ENCODE measurements at places on chromosomes 7 and 10.

- DNase-seq = no peak
These were observed 75.6 kb downstream of the FOXL3 start for GRCh38 chr7:365593-365992.

DNA sequence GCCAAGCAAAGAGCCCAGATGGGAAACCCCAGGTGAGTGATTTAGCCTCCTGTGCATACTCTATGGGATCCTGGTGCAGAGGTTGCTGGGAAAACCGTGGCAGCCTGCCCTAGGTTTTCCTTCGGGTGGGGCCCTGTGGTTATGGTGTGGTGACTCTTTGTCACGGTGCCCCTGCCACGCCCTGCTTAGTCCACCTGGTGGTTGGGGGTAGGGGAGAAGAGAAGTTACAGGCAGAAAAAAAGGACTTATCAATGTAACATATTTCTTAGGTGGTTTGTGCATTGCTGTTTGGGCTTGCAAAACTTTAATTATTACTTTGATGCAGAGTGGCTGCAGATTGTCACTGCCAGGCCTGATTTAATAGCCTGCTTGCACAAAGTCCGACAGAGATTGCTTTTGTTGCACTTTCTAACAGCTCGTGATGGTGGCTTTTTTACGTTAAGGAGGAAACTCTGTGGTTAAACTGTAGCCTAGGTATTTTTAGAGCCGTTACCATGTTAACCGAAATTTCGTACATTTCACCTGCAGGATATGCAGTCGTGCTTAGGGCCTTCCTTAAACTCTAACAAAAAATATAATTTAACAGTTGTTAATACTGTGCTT is 197.4 kb downstream of the RNLS start:
- peak; percentile 13 for DNase-seq

- no peak for DNase-seq
These were observed 361.5 kb downstream of the RPS24 start for GRCh38 chr10:78395162-78395561.

DNA sequence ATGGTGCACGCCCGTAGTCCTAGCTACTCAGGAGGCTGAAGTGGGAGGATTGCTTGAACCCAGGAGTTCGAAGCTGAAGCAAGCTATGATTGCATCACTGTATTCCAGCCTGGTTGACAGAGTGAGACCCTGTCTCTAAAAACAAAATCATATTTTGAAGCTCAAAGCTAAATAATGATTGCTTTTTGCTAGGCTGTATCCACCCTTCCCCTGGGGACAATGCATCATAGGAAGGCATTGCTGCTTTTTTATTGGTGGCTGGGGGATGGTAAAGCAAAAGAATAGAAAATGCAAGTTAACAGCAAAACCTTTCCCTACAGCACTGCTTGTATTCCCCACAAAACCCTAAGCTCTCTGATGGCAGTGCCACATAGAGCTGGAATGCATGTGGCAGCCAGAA is 107.5 kb upstream of the WAC start:
- no peak for DNase-seq

DNA sequence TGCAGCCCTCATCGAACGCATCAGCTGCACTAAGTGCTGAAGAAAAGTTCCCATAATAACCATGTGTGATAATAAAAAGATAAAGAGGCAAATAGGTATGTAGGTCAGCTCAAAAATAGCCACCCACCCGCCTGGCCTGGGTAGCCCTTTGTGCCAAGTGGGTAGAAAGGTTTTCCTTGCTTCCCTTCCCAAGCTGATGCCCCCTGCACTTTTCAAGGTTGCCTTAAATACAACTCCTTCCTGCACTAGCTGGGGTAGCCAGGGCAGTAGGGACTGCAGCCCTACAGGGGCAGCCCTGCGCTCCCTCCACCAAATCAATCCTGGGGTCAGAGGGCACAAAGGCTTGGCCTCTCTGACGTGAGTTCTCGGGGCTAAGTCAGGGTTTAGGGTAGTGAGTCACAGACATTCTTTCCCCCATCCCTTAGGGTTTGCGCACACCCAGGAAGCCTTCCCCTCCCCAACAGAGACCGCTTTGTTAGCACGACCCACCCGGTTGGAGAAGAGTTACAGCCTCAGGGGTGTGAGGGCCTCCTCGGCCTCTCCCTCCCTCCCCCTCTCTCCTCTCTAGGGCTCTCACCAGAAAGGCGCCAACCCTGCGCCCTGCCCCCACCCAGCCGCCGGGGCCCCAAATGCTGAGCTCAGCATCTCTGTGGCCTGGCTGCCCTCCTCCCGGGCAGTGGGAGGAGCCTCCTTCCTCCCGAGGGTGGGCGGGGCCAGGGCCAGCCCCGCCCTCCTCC is 13.3 kb upstream of the DDIT4 start:
- peak; percentile 67 for DNase-seq

DNA sequence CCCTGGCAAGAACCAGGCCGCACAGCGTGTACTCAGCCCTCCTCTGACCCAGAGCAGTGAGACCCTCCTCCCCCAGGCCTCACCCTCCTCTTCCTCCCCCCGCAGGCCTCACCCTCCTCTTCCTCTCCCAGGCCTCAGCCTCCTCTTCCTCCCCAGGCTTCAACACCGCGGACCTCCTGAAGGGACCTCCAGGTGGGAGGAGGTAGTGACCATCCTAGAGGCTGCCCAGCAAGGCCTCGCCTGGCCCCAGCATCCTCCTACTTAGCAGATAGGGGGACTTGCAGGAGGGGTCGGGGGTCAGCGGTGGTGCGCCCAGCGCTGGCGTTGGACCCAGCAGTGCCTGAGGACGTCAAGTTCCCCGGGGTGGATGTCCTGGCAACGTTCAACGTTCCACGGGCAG is 270.8 kb downstream of the ELFN1 start:
- no peak for DNase-seq

GRCh38 chr7:147412782-147413556 is 1177.6 kb upstream of the C7orf33 start:
- DNase-seq = no peak

GRCh38 chr10:110399106-110399964 is 94.6 kb upstream of the SMNDC1 start:
- no peak for DNase-seq

- no peak for DNase-seq
These were observed 22.5 kb downstream of the LRRC4 start for GRCh38 chr7:128008744-128009143.
